Activated CD4-positive, CD25-positive, alpha-beta regulatory T cell treated with anti-CD3 and anti-CD28 coated beads, Interleukin-2, amount 50 U/mL, for 72 hours (primary cell): ENCODE measurements at places on chromosomes 1 and 21.

DNA sequence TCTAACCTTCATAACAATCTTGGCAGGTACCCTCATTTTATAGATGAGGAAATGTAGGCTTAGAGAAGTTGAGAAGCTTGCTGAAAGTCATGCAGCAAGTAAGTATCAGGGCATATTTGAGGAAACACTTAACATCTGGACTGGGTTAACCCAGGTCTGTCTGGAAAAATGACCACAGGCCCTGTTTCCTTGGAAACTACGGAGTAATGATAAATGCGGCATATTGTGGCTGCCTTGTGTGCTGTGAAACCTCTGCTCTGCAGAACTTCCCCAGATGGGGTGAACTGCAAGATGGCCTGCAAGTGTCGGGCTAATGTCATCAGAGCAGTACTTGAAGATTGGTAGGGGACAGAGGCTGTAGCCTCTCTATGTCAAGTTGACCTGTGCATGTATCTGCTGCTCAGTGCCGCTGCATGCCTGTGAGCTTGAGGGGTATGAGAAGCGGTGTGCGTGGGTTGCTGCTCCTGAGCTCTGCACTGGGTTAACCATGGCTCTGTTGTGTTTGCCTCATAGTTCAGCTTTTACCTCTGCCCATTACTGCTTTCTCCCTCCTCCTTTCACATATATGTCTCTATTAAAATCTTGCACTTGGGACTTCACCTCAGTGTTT lies 83.1 kb downstream of the WDR3 start:
- DNase-seq, result no peak

- DNase-seq, result no peak
Measured at GRCh38 chr1:244849189-244849866, 13.9 kb downstream of the COX20 start.

- DNase-seq, result no peak
Measured at GRCh38 chr1:96981181-96981580, 259.6 kb downstream of the PTBP2 start.

DNA sequence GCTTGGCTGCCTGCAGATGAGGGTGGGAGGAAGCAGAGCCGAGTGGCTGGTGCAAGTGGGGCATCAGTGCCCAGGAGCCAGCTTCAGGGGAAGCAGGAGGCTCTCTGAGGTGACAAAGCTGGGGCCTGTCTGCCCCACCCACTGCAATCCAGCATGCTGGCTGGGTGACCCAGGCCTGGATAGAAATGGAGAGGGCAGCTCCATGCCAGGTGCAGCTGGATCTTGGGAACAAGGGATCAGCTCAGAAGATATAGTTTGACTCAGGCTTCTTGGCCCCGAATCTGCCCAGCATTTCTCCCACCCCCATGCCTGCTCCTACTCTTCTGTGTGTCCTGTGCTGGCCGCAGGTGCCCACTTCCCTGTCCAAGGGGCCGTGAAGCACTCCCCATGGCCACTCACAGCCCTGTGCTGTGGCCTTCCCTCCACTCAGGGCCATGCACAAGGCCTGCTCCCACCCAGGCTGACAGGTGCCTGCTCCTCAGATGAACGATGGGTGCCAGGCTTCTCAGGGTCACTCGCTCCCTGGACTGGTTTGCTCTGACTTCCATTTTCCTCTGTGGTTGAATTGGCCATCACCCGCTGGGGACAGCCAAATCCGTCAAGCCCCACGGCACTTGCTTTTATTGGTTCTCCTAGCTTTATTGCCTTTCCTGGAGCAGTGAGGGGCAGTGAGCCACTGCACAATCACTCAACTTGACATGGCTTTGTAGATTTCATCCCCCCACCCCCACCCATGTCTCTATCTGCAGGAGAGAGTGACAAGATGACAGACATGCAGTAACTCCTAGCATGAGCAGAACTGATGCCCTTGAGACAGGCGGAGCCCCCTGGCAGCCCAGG lies 174.8 kb upstream of the VAMP3 start:
- peak; percentile 20 for DNase-seq

- no peak for DNase-seq
Measured at GRCh38 chr1:200869753-200870391, 2.9 kb upstream of the GPR25 start.

- DNase-seq, result no peak
Measured at GRCh38 chr1:98119796-98120195, 199.0 kb upstream of the DPYD start.

GRCh38 chr1:118335331-118335732 lies 150.3 kb upstream of the SPAG17 start:
- DNase-seq, result no peak

DNA sequence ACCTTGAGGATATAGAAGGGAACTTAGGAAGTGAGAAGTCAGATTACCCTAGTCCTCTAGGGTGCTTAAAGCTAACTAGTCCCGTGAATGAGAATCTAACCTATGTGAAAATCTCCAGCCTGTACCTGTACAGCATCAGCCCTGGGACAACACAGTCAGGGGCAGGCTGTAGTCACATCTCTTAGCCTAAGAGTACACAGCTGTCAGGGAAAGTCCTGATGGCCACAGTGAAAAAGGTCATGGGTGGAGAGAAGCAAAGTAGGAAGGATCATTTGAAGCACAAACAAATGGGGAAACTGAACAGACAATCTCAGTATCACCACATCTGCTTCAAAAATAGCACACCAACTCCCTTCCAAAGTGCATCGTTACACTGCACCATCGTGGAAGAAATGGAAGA lies 11.7 kb downstream of the CTSK start:
- DNase-seq, result no peak

- peak; percentile 67 for DNase-seq
Measured at GRCh38 chr1:182629499-182630096, 25.4 kb upstream of the RGS16 start.

GRCh38 chr1:207335695-207336363 lies 14.4 kb downstream of the CD55 start:
- DNase-seq, result no peak

- no peak for DNase-seq
Measured at GRCh38 chr1:170149241-170149640, 3.5 kb downstream of the NTMT2 start.

DNA sequence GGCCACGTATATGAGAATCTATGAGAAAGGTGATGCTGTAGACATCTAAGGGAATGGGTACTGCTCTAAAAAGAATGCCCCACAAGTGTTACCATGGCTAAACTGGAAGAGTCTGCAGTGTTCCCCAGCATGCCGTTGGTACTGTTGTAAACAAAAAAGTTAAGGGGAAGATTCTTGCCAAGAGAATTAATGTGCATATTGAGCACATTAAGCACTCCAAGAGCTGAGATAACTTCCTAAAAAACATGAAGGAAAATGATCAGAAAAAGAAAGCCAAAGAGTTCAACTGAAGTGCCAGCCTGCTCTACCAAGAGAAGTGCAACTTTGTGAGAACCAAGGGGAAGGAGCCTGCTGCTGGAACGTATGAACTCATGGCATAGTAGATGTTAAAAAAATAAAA lies 40.8 kb downstream of the PLPP3 start:
- no peak for DNase-seq

DNA sequence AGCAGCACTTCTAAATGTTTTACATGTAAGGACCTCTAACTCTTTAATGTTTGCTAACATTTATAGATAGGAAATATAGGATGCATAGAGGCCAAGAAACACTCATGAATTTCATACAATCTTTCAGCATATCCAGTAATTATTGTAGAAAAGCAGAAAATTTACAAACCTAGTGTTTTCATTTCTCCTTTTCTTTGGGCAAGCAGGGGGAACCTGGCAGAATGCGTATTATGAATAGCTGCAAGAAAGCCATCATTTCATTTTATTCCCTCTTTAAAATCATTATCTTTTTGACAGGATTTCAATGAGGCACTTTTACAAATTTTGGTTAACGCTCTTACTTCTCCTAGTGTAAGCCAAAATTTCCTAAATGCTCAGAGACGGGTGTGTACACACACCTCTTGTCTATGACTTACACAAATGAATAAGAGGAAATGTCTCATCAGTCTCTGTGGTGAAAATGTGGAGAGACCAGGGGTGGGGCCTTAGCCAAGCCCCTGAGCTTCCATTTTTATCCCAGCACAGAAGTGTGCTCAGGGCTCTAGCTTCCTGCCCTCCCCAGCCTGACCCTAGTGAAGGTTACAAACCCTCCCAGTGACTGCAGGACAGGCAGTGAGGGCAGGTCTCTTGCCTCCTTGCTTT lies 91.6 kb downstream of the LRRC8C start:
- DNase-seq, result peak; percentile 45

- peak; percentile 64 for DNase-seq
Measured at GRCh38 chr1:6343506-6344405, 49.8 kb downstream of the ACOT7 start.

- no peak for DNase-seq
Measured at GRCh38 chr1:205450448-205450847, 5.4 kb downstream of the BLACAT1 start.

GRCh38 chr1:226670073-226670472 lies 69.0 kb downstream of the ITPKB start:
- DNase-seq, result no peak

- no peak for DNase-seq
Measured at GRCh38 chr1:172163498-172164215, 256.8 kb upstream of the C1orf105 start.

GRCh38 chr1:66696771-66697170 lies 55.5 kb upstream of the DYNLT5 start:
- no peak for DNase-seq

- DNase-seq, result no peak
Measured at GRCh38 chr1:76827066-76827465, 40.2 kb upstream of the ST6GALNAC5 start.

GRCh38 chr1:95041491-95042165 lies 31.1 kb downstream of the ALG14 start:
- DNase-seq, result no peak

- DNase-seq, result no peak
Measured at GRCh38 chr1:213135572-213135971, 84.5 kb downstream of the RPS6KC1 start.

- DNase-seq, result no peak
Measured at GRCh38 chr1:112906150-112906698, 49.8 kb downstream of the SLC16A1 start.

- no peak for DNase-seq
Measured at GRCh38 chr1:42926235-42926878, 32.3 kb downstream of the SLC2A1 start.

DNA sequence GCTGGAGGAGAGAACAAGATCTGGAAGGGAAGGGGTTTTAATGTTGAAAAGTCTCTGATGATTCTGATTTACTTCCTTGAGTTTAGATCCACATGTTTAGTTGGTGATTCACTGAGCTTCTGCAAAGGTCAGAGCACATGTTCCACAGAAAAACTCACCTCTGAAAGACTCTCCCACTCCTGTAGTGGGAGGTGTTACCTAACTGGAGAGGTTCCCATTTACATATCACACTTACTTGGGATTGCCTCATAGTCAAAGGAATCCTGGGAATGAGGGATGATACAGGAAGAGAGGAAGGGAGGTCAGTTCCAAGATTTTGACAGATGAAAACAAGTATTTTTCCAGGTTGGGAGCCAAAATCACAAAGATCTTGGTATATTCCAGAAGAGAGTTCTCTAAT lies 2.7 kb upstream of the NTNG1 start:
- no peak for DNase-seq

DNA sequence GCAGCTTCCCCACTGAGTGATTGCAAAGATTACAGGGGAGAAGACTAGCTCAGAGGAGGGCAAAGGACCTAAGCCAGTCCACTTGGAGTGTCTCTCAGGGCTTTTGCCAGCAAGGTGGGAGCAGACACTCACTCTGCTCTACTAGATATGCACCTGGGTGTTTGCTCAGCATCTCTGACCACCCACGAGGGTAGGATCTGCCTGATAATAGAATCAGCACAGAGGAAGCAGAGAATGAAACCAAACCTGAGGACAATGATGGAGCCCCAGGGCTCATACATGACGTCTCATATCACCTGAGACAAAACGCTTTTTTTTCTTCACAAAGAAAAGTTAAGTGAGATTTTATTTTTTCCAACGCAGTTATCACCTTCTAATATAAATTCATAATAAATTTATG lies 79.4 kb downstream of the RRAGC start:
- DNase-seq, result no peak

DNA sequence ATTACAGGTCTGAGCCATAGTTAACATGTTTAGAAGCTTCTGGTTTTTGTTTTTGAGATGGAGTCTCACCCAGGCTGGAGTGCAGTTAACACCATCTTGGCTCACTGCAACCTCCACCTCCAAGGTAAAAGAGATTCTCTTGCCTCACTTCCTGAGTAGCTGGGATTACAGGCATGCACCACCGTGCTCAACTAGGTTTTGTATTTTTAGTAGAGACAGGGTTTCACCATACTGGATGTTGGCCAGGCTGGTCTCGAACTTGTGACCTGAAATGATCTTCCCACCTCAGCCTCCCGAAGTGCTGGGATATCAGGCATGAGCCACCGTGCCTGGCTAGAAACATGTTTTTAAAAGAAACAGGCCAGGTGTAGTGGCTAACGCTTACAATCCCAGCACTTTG lies 10.5 kb downstream of the NDUFS5 start:
- no peak for DNase-seq
